ENCODE measurements at places on chromosomes 16 and 17.
A peak's percentile ranks its signal among the peaks of the same experiment; 100 is the strongest.

GRCh38 chr17:44324092-44324570 lies 492 bp downstream of the SLC25A39 start:
- no peak for DNase-seq

GRCh38 chr16:81560979-81561657 lies 116.5 kb downstream of the CMIP start:
- no peak for DNase-seq

DNA sequence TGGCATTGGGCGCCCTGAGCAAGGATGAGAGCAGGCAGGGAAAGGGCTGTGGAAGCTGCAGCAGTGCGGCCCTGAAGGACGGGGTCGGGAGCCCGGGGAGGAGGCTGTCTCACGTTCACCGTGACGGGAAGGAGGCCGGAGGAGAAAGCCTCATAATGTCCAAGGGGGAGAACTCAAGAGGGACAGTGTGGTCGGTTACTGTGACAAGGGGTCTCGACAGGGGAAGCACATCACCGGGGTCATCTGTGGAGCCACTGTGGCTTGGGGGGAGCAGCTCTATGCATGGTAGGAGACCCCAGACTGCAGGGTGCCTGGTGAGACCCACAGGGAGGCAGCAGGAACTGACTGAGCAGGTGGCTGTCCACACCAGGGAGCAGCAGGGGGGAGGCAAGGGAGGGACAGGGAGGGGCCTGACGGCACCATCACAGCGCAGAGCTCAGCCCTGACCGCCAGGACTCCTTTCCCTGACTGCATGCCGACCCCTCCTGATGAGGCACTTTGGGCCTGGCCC lies 154.6 kb upstream of the CHMP6 start:
- no peak for DNase-seq

- DNase-seq = no peak
Measured at GRCh38 chr17:40452216-40452787, 9.1 kb downstream of the IGFBP4 start.

GRCh38 chr17:27230996-27231395 lies 62.9 kb upstream of the WSB1 start:
- DNase-seq = no peak

DNA sequence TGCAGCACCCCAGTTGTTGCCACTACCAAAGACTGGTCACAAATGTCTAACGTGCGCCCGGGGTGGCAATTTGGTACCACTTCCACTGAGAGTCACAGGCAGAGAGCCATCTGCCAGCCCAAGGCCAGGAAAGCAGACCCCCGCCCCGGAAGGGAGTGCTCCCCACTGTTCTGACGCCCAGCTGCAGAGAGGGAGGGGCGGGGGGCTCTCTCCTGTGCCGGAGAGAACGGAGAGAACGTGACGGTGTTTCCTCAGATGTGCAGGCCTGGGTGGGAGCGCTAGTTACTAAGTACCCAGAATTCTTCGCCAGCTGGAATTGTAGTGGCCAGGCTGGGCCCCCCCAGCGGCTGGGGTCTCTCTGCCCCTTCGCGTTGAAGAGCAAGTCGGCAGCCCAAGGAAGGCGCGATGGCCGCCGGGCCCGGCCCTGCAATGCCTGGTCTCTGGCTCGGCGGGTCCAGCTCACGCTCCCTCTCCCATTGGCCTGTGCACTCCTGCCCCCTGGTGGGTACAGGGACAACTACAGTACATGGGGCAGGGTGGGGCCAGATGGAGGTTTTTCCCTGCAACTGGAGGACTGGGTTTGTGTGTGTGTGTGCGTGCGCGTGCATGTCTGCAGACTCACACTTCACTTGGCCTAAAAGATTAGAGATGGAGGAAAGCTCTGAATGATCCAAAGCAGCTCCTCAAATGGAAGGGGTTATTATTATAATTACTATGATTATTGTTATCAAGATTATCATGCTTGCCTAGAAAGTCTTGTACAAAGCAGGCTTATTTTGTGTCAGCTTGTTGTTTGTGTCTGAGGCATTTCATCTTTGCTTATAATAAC lies 107.1 kb downstream of the AMFR start:
- DNase-seq = peak; percentile 92

DNA sequence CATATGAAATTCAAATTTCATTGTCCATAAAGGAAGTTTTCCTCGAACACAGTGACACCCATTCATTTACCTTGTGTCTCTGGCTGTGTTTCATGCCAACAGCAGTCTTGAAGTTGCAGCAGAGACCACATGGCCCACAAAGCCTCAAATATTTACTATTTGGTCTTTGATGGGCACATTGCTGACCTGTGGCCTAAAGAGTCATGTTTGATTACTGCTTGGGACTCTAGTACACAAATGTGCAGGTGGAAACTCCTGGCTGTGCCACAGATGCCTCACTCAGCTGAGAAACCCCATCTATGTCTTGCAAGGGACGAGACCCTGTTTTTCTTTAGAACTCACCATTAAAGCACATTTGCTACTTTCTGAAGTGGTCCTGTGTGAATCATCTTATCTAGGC lies 76.7 kb downstream of the SLC6A2 start:
- DNase-seq = no peak

- no peak for DNase-seq
Measured at GRCh38 chr17:360092-360750, 7.6 kb upstream of the RPH3AL start.

- DNase-seq = peak; percentile 85
Measured at GRCh38 chr17:75830164-75831031, 13.8 kb downstream of the UNC13D start.

DNA sequence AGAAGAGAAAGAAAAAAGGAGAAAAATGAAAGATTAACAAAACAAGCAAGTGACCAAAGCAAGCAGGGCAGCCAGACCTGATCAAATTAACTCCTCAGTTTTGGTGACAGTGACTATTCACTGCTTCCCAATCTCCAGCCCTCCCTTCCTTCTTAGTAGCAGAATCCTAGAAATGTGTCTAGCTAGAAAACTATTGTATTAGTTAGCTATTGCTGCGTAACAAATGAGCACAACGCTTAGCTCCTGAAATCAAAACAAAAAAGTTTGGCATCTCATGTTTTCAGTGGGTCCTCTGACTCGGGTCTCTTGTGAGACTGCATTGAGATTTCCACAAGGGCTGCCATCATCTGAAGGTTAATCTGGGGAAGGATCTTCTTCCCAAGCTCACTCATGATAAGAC lies 213.9 kb downstream of the PARN start:
- no peak for DNase-seq

- no peak for DNase-seq
Measured at GRCh38 chr17:78629436-78629995, 52.3 kb upstream of the DNAH17 start.

DNA sequence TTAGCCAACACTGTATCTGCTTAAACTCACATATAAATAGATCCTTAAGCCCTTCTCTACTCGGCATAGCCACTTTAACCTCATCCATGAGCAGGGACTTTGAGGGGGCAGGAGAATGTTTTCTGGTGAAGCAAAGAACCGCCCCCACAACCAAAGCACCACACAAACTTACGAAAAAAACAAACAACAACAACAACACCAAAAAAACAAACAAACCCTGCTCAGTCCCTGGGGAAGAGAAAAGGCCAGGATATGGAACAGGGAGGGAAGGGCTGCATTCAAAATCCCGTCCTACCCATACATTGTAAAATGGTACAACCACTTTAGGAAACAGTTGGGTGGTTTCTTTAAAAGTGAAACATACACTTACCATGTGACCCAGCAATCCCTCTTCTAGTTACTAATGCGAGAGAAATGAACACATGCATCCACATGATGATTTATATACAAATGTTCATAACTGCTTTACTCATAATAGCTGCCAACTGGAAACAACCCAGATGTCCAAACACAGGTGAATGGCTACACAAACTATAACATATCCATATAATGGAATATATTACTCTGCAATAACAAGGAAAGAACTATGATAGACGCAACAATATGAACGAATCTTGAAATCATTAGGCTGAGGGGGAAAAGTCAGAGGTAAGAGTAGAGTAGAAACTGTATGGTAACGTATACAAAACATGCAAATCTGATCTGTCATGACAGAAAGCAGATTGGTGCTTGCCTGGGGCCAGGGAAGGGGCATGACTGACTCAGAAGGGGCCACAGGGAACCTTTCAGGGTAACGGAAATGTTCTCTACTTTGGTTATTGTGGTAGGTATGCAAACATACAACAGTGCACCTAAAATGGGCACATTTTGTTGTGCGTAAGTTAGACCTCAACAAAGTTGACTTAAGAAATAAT lies 37.7 kb upstream of the TOB1 start:
- DNase-seq = no peak

DNA sequence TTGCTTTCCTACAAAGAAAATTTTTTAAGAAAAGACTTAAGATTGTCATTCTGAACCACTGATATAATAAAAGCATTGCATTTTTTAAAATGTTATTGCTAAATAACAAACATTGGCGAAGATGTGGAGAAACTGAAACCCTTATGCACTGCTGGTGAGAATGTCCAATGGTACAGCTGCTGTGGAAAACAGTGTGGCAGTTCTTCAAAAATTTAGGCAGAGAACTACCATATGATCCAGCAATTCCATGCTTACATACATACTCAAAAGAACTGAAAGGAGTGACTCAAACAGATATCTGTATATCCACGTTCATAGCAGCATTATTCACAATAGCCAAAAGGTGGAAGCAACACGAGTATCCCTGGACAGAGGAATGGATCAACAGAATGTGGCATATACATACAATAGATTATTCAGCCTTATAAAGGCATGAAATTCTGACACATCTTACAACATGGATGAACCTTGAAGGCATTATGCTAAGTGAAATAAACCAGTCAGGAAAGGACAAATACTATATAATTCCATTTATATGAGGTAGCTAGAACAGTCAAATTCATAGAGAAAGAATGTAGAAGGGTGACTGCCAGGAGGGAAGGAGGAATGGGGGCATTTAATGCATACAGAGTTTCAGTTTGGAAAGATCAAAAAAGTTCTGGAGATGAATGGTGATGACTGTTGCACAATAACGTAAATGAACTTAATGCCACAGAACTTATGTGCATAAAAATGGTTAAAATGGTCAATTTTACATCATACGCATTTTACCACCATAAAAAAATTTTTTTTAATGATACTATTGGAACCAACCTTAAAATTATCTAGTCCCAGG lies 92.1 kb downstream of the CACNG1 start:
- DNase-seq = no peak

DNA sequence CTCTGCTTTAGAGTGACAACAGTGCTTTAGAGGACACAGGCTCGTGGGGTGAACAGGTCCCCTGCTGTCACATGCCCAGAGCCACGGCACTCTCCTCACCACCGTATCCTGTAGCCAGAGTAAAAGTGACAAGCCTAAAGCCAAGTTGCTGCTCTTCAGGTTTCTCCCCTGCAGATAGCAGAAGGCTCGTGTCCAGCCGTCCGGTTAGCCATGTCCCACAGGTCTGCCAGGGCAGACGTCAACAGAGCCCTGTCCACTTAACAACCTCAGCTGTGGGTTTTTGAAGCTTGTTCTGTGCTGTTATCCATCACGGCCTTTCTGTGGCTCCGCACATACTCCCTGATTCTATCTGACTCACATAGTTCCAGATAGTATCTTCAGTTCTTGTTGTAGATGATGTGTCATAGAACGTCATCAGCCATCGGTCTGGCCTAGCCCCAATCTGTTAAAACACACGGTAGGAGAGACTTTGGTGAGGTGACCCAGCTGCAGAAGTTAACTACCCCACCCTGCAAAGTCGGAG lies 100.7 kb downstream of the SOCS1 start:
- no peak for DNase-seq

DNA sequence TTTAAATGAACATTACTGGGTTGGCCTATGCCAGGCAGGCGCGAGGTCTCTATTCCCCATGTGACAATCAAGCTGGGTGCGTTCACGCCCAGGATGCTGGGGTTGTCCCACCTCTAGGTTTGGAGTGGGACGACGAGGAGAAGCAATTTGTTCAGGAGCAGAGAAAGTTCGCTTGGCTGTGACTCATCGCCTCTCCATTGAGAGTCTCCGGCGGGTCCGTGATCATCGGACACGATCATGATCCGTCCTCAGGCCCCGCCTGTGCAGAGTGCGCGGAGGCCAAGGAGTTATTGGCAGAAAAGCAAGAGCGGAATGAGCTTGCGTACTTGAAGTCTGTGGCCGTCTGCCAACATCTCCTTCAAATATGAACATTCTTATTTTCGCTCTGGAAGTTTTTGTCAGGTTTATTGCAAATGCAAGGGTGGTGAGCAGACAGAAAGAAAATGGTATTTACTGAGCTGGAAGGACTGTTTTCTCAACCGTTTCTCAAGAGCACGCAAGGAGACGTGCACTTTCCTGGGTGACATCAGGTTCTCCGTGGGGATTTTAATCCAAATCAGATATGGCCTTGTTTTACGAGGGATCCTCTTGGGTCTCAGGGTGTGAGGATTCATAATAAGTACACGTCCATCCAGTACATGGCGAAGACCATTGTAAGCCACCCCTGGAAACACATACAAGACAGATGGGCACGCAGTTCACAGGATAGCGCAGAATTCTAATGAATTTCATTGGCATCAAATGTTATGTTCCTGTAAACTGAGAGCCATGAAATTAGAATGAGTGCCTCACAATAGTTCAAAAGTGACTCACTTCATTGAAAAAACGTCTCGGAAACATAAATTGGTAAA lies 70.1 kb upstream of the CREBBP start:
- no peak for DNase-seq

DNA sequence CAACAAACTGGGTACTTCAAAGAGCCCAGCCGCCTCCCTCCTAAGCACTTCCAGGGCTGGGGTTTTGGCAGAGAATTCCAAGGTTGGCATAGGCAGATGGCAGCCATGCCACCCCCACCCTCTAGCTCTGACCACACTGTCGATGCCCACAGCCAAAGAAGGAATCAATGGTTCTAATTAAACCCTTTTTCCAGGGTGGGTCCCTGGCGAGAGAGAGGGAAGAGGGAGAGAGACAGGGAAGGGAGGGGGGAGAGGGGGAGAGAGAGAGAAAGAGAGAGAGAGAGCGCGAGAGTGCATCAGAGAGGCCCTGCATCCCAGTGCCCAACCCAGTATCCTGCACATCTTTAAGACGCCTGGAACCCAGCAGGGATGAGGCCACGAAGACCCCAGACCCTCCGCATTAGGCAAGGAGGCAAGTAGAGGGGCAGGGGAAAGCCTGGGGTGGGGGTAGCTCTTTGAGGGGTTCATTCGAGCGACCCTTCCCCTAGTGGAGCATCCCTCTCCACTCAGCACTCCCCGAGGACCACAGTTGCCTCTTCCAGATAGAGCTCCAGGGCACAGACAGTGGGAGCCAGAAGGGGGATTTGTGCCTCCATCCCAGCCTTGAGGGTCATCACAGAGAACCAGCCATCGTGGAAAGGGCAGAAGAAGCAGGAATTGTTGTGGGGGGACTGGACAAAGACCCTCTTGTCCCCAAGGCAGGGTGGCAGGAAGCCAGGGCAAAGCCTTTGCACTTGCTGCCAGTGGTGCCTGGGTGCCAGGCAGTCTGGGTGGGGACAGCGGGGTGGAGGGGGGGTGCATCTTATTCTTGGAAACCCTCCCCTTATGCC lies 2.6 kb downstream of the SRCIN1 start:
- DNase-seq = no peak

GRCh38 chr16:55842369-55843104 lies 9.6 kb upstream of the CES1 start:
- peak; percentile 53 for DNase-seq

- peak; percentile 54 for DNase-seq
Measured at GRCh38 chr16:68367030-68367429, 56.2 kb downstream of the PRMT7 start.

GRCh38 chr16:50528820-50529219 lies 19.4 kb upstream of the NKD1 start:
- no peak for DNase-seq

Data from D341Med (cell line).